CD4-positive, CD25-positive, alpha-beta regulatory T cell (primary cell): ENCODE measurements at places on chromosomes 1 and 21. TPM values are rescaled to one million over a fixed set of nuclear protein-coding genes. Genes with fewer than 3 reads are reported as not detected.

- no peak overlapping the region for H3K4me3 ChIP-seq
- DNase-seq = no peak
- no peak overlapping the region for H3K27ac ChIP-seq
These were observed 27.8 kb downstream of the H6PD start for GRCh38 chr1:9262096-9262986.

The SNX7 gene
- not detected for polyA plus RNA-seq

The C8A gene
- polyA plus RNA-seq = not detected

- no peak for DNase-seq
- H3K27me3 ChIP-seq = no peaks in the 10 kb centered on the region
- no peaks in the 10 kb centered on the region for H3K36me3 ChIP-seq
- H3K27ac ChIP-seq = no peak overlapping the region
- no peak overlapping the region for H3K4me3 ChIP-seq
- peaks cover 44% of the 10 kb centered on the region for H3K4me1 ChIP-seq
These were observed 51.1 kb downstream of the SKI start for GRCh38 chr1:2279210-2279639.

- H3K4me3 ChIP-seq = no peak overlapping the region
- no peak overlapping the region for H3K27ac ChIP-seq
- no peaks in the 10 kb centered on the region for H3K27me3 ChIP-seq
- DNase-seq = no peak
These were observed 12.6 kb upstream of the OR6N2 start for GRCh38 chr1:158793604-158794003.

DNA sequence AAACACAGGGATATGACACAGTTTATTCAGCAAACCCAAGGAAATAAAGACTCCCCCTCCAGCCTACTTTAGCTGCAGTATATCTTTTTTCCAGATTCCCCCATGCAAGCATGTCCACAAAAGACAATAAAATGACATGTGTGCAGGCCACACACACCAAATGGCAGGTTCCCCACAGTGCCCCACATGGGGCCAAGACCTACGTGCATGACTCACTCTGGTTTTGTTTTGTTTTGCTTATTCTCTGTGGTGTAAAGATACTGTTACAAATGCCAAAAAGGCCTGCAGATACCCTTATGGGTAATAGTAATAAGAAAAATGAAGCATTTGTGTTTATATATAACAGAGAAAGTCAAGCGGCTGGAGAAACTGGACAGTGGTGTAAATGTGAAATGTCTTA is 71.6 kb downstream of the RD3 start:
- no peak for DNase-seq
- H3K27me3 ChIP-seq = no peaks in the 10 kb centered on the region
- H3K4me1 ChIP-seq = peaks cover 4% of the 10 kb centered on the region

DNA sequence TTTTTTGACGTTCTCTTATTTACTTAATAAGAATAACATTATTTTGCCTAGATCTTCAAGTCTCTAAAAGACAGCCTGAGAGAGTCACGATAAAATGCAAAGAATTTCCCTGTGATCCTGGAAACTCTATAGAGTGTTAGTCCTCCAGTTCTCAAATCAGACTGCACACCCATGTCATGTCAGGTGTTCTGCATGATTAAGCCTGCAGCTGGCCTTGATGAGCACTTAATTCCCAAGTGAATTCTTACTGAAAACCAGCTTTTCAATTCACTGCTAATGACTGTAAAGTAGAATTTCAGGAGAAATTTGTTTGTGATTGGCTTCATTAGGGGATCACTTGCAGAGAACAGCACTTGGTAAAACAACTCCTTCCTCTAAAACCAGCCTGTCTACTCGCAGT is 41.9 kb downstream of the CHML start:
- H3K4me1 ChIP-seq = no peaks in the 10 kb centered on the region
- DNase-seq = no peak
- no peaks in the 10 kb centered on the region for H3K27me3 ChIP-seq
- no peaks in the 10 kb centered on the region for H3K36me3 ChIP-seq
- no peak overlapping the region for H3K4me3 ChIP-seq
- H3K27ac ChIP-seq = no peak overlapping the region

DNA sequence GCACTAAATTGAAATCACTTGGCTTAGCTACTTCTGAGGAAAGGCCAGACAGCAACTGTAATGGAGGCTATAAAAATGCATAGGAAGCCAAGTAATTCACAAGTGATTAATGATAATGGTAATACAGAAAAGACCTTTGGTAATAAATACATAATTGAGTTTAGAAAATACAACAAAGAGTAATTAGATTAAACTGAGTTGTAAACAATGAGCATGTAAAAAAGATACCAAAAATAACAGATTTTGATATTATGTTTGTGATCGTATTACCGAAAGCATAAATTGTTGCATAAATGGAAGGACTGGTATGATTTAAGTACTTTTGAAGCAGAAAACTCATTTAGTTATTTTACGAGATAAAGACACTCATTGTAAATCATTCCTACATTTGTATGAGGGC is 556.7 kb upstream of the TMPRSS15 start:
- no peak overlapping the region for H3K27ac ChIP-seq
- H3K4me3 ChIP-seq = no peak overlapping the region
- no peaks in the 10 kb centered on the region for H3K36me3 ChIP-seq
- no peaks in the 10 kb centered on the region for H3K4me1 ChIP-seq
- no peaks in the 10 kb centered on the region for H3K27me3 ChIP-seq

The NBPF6 gene
- polyA plus RNA-seq = not detected

GRCh38 chr21:40129809-40130208 is 262.6 kb downstream of the PCP4 start:
- no peaks in the 10 kb centered on the region for H3K36me3 ChIP-seq
- DNase-seq = no peak
- H3K27ac ChIP-seq = no peak overlapping the region
- H3K4me3 ChIP-seq = no peak overlapping the region
- H3K27me3 ChIP-seq = no peaks in the 10 kb centered on the region
- no peaks in the 10 kb centered on the region for H3K4me1 ChIP-seq

DNA sequence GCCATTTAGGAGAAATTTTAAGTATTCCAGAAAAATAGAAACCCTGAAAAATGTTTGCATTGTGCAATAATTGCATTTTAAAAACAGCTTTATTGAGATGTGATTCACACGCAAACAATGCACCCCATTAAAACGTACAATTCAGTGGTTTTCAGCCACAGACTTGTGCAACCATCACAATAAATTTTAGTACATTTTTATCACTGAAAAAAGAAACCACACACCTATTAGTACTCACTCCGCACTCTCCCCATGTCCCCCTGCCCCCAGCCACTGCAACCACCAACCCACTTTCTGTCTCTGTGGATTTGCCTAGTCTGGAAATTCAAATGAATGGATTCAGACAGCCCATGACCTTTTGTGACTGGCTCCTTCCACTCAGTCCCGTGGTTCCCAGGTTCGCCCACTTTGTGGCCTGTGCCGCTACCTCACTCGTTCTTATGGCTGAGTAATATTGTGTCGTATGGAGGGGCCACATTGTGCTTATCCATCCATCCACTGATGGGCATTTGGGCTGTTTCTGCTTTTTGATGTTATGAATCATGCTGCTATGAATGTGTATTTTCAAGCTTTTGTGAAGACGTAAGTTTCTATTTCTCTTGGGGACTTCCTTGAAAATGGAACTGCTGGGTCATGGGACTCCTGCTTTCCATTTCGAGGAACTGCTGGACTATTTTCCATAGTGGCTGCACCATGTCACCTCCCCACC is 147.7 kb upstream of the ARHGEF16 start:
- H3K36me3 ChIP-seq = no peaks in the 10 kb centered on the region
- H3K4me1 ChIP-seq = no peaks in the 10 kb centered on the region
- H3K27me3 ChIP-seq = no peaks in the 10 kb centered on the region
- H3K4me3 ChIP-seq = no peak overlapping the region

The CLDN8 gene
- polyA plus RNA-seq = not detected

The PRKAA2 gene
- polyA plus RNA-seq = not detected

The CBR1 gene
- polyA plus RNA-seq = 63.6 TPM

The IGSF21 gene
- polyA plus RNA-seq = not detected

DNA sequence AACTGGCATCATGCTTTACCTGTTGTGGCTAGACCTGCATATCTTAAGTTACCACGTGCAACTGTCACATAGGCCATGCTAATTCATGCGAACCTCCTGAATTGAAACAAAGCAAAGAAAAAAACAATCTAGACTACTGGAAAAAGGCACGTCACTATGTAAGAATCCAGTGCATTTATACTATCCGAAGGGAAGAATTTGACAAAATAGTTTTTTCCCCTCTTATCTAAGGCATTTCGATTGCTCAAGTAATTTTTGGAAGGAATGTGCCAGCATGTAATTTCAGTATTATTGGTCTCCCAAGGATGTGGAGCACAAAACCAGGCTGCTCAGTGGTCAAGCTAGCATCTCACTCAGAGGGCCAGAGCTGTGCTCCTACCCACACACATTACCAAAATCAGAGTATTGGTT is 31.5 kb upstream of the C1orf198 start:
- no peak overlapping the region for H3K4me3 ChIP-seq
- H3K27ac ChIP-seq = no peak overlapping the region
- DNase-seq = no peak
- no peaks in the 10 kb centered on the region for H3K27me3 ChIP-seq

- no peaks in the 10 kb centered on the region for H3K27me3 ChIP-seq
- H3K27ac ChIP-seq = no peak overlapping the region
- H3K4me3 ChIP-seq = no peak overlapping the region
- no peak for DNase-seq
- no peaks in the 10 kb centered on the region for H3K4me1 ChIP-seq
These were observed 8.1 kb upstream of the ACOT7 start for GRCh38 chr1:6401673-6402072.

GRCh38 chr1:26391450-26391849 is 18.9 kb upstream of the ZNF683 start:
- H3K4me3 ChIP-seq = no peak overlapping the region
- peaks cover 11% of the 10 kb centered on the region for H3K4me1 ChIP-seq
- peak; percentile 57 for DNase-seq
- no peaks in the 10 kb centered on the region for H3K27me3 ChIP-seq
- H3K36me3 ChIP-seq = no peaks in the 10 kb centered on the region

The LCE2A gene
- not detected for polyA plus RNA-seq

The C1QTNF12 gene
- 0.39 TPM for polyA plus RNA-seq

DNA sequence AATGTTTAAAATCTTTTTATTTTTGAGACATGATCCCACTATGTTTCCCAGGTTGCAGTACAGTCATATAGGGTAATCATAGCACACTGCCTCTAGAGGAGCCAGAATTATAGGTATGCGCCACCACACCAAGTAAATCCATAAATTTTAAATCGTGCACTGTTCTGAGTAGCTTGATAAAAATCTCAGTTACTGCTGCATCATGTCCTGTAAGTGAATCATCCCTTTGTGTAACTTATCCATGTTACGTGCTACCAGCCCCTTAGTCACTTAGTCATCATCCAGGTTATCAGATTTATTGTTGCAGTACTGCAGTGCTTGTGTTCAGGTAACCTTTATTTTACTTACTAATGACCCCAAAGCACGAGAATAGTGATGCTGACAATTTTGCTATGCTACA is 1770.9 kb downstream of the BRINP3 start:
- no peaks in the 10 kb centered on the region for H3K4me1 ChIP-seq
- H3K27me3 ChIP-seq = no peaks in the 10 kb centered on the region
- no peak overlapping the region for H3K4me3 ChIP-seq
- H3K36me3 ChIP-seq = no peaks in the 10 kb centered on the region
- no peak overlapping the region for H3K27ac ChIP-seq
- DNase-seq = no peak

The C8B gene
- not detected for polyA plus RNA-seq

The AADACL4 gene
- not detected for polyA plus RNA-seq

DNA sequence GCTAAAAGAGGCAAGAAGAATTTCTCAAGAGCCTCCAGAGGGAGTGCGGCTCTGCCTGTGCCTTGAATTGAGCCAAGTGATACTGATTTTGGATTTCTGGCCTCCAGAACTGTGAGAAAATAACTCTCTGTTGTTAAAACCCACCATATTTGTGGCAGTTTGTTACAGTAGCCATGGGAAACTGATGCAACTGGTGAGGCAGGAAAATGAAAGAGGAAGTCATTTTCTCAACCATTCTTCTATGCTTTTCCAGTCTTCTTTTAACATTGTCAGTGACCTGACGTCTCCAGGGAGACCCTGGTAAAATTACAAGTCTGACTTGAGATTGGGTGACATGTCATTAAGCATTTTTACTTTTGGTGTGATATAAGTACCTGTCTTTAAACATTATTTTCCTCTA is 5.8 kb downstream of the OR6P1 start:
- no peaks in the 10 kb centered on the region for H3K4me1 ChIP-seq
- H3K4me3 ChIP-seq = no peak overlapping the region
- no peaks in the 10 kb centered on the region for H3K36me3 ChIP-seq
- H3K27me3 ChIP-seq = peaks cover 8% of the 10 kb centered on the region
- DNase-seq = no peak

The CITED4 gene
- 7.0 TPM for polyA plus RNA-seq

- no peaks in the 10 kb centered on the region for H3K27me3 ChIP-seq
- H3K27ac ChIP-seq = peak overlapping the region; percentile 60
- no peak for DNase-seq
- peaks cover 62% of the 10 kb centered on the region for H3K4me1 ChIP-seq
- no peak overlapping the region for H3K4me3 ChIP-seq
These were observed 32.8 kb upstream of the IL19 start for GRCh38 chr1:206737729-206738201.

The TMEM82 gene
- not detected for polyA plus RNA-seq

DNA sequence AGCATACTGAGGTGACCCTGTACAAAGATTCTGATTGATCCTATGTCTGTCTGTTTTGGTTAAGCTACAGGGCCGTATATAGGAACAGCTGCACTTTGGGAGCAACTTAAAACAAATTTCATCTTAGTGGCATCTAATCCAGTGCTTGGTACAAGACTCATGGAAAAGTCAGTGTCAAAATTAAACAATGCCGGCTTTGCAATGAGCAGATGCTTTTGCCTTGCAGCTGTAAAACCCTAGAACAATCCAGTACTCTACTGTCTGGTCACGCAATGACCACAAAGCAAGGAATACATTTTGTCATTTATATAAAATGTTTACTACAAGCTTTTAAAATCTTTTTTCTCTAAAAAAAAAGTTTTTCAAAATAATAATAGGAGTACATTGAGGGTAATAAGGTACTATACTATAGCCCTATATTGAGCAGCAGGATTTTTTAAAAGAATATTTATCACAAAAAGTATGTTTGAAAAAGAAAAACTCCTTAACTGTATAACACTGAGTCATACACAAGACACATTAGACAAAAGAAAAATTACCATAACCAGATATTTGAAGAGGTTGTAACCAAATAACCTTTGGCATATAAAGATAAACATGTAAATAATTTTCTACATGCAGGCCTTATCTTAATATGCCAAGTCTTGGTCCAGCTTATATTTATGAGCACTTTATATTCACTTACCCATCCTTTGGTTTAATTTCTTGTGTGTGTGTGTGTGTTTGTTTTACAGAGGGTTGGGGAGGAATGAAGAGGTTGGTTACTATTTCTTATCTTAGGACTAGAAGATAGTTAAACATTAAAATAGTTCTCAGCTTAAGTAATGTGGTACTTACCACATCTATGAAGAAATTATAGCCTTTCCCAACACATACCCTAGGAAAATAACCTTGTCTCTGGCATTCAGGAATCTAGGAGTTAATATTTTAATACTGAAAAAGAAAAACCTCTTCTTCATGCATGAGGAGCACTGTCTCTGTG is 262.3 kb downstream of the FAF1 start:
- H3K27me3 ChIP-seq = no peaks in the 10 kb centered on the region
- H3K4me1 ChIP-seq = no peaks in the 10 kb centered on the region
- H3K36me3 ChIP-seq = no peaks in the 10 kb centered on the region
- no peak for DNase-seq
